Activated CD4-positive, alpha-beta T cell treated with anti-CD3 and anti-CD28 coated beads, Interleukin-2, amount 50 U/mL, for 4 hours (primary cell): ENCODE measurements at places on chromosomes 12 and 14.
A peak's percentile ranks its signal among the peaks of the same experiment; 100 is the strongest.

GRCh38 chr12:11482955-11483354, 87.6 kb upstream of the PRB2 start:
- no peak for DNase-seq

DNA sequence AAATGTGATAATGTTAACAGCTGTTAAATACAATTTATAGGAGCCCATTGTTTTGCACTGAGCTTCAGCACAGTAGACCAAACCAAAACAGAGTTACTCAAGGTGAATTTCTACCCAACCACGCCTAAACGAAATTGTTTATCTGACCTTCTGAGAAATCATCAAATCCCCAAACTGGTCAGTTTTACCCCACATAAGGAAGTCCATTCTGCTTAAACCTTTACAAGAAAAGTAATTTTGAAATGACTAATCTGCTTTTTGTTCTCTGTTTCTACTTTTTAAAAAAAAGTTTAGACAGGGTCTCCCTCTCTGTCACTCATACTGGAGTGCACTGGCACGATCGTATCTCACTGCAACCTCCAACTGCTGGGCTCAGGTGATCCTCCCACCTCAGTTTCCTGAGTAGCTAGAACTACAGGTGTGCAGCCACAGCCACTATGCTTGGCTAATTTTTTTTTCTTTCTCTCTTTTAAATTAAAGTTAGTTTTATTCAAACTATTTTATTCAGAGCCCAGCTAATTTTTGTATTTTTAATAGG, 1.4 kb upstream of the RNF10 start:
- no peak for DNase-seq

- no peak for DNase-seq
Measured at GRCh38 chr14:67881225-67881624, 61.6 kb downstream of the RAD51B start.

DNA sequence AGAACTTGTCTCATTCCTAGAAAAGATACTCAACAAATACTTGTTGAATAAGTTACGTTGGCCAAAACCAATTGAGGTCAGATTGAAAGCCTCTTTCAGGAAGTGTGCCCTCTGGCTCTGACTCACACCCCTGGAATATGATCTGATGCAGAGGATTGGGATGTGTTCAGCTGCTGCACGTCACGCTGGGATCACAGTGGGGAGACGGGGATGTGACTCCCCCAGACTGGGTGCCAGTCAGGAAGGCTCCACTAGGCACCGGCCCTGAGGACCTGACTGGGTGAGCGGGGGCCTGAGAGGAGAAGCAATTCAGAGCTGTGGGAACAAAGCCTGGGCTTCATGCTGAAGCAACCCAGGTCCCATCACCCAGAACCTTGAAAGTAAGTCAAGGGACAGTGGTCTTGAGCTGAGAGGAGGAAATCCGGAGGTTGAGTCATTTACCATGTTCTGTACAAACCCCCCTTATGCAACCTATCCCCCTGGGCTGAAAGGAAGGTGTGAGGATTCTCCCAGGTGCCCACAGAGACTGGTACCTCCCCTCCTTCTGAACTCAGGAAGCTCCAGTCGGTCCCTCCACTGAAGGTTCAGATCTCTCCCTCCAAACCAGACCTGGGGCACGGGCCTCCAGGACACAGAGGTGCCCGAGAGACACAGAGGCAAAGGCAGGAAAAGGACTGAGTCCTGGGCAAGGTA, 3.9 kb downstream of the CEBPE start:
- DNase-seq = no peak

GRCh38 chr14:24071836-24072430, 571 bp downstream of the CPNE6 start:
- DNase-seq = no peak

- peak; percentile 14 for DNase-seq
Measured at GRCh38 chr12:71938728-71939385, at the start of gene TPH2. TSS of gene TPH2 (plus strand) at chr12:71938845. CDS start at chr12:71938987, 142 bp downstream.

DNA sequence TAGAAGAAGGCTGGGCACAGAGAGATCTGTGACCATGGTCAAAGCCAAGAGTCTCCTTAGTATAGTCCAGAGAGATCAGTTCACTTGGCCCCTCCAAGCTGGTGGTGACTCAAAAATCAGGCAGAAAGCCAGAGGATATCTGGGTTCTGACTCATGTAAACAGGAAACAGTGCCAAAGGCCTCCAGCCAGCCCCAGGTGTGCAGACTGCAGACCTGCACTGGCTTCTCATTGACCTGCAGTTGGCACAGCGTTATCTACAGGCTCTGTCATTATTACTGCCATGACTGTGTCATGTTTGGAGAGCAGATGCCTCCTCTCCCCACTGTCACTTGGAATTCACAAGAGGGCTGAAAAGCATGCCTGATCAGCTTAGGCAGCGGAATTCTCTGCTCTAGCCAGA, 295.7 kb upstream of the PRKD1 start:
- no peak for DNase-seq

- DNase-seq = no peak
Measured at GRCh38 chr14:54567224-54567638, 303 bp downstream of the SAMD4A start.

DNA sequence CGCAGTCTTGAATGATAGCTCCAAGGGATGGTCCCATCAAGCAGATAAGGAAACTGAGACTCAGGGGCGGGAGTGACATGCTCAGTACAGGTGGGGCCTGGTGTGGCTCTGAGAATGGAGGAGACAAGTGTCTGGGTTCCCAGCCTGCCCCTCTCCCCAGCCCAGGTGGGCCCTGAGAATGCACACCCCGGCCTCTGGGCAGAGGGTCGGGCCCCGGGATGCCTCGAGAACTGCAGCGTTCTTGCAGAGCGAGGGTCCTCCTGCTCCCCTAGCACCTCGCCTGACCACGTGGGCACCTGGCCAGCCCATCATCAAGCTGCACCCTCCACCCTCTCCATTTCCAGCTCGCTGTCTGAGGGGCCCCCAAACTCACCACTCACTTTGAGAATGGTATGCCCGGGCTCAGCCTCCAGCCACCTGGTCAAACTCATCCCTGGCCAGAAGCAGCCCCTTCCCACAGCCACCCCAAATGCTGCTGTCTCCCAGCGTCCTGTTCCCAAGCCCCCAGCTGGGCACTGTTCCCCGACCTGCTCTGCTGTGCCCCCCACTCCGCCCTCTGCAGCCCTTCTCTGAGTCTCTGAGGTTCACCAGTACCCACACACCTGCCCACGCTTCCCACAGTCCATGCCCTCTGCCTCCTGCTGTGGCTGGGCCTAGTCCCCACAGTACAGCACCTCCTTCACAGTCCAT, 44.3 kb downstream of the CYP46A1 start:
- no peak for DNase-seq

DNA sequence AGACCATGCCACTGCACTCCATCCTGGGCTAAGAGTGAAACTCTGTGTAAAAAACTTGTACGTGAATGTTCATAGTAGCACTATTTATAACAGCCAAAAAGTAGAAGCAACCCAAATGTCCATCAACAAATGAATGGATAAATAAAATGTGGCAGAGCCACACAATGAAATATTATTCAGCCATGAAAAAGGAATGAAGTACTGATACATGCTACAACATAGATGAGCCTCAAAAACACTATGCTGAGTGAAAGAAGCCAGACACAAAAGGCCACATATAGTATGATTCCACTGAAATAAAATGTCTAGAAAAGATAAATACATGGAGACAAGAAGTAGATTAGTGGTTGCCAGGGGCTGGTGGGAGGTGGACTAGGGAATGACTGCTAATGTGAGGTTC, 72.8 kb downstream of the KSR2 start:
- DNase-seq = no peak

GRCh38 chr14:61281186-61281947, at the start of gene TMEM30B:
TSS of gene TMEM30B (minus strand) at chr14:61281338. CDS start at chr14:61281147, 191 bp downstream.
- peak; percentile 35 for DNase-seq

- no peak for DNase-seq
Measured at GRCh38 chr14:100523843-100524169, 63.4 kb downstream of the BEGAIN start.

- no peak for DNase-seq
Measured at GRCh38 chr14:100857923-100858837, 32.3 kb downstream of the MEG3 start.

DNA sequence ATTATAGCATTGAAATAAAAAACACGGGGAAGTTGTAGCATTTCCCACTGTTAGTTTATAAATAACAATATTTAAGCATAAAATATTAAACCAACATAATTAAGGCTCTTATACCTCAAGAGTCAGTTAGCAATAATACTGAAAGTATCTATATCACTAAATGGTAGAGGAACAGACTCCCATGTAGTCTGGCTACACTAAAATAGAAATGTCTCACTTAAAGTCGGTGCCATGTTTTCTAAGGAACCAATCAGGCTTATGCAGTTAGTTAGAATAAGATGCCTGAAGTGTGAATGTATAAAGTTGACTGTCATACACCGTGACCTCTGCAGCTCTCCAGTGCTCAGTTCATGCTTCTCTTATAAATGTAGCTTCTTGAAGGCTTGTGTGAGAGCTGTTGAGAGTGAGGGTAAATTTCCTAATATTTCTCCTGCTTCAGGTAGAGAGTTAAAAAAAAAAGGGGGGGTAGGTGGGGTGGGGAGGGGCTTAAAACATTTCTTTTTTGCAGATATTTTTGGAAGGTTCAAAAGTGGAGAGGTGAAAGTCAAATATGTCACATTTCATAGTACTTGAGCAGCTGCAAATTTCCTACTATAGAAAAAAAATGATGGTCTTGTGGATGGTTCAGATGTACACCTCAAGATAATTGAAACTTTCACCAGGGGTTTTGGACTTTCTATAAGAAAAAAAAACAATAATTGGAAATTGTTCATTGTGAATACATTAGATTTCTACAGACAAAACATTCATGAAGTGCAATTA, 64.5 kb downstream of the PTCSC3 start:
- DNase-seq = no peak

- no peak for DNase-seq
Measured at GRCh38 chr14:80095623-80096022, 115.7 kb downstream of the DIO2 start.

DNA sequence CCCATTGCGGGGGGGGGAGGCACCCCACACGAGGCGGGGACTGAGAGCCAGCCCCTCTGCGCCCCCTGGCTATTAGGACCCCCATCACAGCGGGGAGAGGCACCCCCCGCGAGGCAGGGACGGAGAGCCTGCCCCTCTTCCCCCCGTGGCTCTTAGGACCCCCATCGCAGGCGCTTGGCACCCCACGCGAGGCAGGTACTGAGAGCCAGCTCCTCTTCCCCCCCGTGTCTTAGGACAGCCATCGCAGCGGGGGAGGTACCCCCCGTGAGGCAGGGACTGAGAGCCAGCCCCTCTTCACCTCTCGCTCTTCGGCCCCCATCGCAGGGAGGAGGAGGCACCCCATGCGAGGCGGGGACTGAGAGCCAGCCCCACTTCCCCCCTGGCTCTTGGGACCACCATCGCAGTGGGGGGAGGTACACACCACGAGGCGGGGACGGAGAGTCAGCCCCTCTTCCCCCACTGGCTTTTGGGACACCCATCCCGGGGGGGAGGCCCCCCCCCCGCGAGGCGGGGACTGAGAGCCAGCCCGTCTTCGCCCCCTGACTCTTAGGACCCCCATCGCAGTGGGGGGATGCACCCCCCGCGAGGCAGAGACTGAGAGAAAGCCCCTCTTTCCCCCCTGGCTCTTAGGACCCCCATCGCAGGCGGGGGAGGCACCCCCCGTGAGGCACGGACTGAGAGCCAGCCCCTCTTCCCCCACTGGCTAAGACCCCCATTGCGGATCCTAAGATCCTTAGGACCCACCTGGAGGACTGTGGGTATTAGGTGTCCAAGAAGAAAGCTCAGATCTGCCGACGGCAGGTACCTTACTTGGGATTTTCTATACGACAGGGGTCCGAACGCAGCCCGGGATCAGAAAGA, 198.6 kb upstream of the PZP start:
- no peak for DNase-seq

- peak; percentile 17 for DNase-seq
Measured at GRCh38 chr14:69260861-69261564, 1.1 kb downstream of the GALNT16 start.

- no peak for DNase-seq
Measured at GRCh38 chr14:22598099-22598895, at the start of gene ABHD4. TSS of gene ABHD4 (plus strand) at chr14:22598300. CDS start at chr14:22598307, 7 bp downstream.

GRCh38 chr12:128820723-128821432, 2.9 kb downstream of the SLC15A4 start:
- no peak for DNase-seq

DNA sequence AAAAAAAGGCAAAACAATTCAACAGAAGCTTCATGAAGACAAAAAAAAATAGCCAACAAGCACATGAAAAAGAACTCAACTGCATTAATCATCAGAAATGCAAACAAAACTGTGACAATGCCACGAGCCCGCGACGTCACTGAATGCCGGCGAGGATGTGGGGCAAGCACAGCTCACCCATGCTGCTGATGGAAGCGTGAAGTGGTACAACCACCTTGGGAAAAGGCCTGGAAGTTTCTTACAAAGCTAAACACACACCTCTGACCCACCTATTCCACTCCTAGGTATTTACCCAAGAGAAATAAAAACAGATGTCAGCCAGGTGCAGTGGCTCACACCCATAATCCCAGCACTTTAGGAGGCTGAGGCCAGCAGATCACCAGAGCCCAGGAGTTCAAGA, 10.5 kb downstream of the BTBD6 start:
- DNase-seq = no peak

- no peak for DNase-seq
Measured at GRCh38 chr12:24903329-24904088, 45.4 kb downstream of the BCAT1 start.

GRCh38 chr14:36194663-36195062, 18.1 kb upstream of the PTCSC3 start:
- no peak for DNase-seq

DNA sequence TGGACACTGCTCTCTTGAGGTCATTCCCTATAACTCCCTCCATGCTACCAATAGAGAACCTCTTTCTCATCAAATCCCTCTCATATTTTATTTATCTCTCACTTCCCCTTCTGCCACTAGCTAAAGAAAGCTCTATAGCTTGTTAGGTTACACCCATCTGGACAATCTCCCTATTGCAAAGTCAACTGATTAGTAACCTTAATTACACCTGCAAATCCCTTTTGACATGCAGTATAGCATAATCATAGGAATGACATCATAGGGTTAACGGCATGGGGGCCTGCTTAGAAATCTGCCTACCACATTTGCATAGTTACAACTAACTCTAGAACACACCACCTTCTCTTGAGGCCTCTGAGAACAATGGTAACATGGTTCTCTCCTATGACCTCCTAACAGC, 181.2 kb downstream of the EMP1 start:
- DNase-seq = no peak

DNA sequence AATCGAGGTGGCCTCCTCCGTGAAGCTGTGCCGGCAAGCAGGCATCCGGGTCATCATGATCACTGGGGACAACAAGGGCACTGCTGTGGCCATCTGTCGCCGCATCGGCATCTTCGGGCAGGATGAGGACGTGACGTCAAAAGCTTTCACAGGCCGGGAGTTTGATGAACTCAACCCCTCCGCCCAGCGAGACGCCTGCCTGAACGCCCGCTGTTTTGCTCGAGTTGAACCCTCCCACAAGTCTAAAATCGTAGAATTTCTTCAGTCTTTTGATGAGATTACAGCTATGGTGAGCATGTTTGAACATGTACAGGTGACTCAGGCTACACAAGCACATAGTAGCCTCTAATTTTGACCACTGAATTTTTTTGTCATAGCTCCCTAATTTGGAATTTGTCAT, 59.7 kb downstream of the ATP2A2 start:
- no peak for DNase-seq

GRCh38 chr14:100275214-100275613, 31.0 kb downstream of the SLC25A29 start:
- DNase-seq = no peak
